ENCODE measurements at places on chromosomes 11 and 22.

DNA sequence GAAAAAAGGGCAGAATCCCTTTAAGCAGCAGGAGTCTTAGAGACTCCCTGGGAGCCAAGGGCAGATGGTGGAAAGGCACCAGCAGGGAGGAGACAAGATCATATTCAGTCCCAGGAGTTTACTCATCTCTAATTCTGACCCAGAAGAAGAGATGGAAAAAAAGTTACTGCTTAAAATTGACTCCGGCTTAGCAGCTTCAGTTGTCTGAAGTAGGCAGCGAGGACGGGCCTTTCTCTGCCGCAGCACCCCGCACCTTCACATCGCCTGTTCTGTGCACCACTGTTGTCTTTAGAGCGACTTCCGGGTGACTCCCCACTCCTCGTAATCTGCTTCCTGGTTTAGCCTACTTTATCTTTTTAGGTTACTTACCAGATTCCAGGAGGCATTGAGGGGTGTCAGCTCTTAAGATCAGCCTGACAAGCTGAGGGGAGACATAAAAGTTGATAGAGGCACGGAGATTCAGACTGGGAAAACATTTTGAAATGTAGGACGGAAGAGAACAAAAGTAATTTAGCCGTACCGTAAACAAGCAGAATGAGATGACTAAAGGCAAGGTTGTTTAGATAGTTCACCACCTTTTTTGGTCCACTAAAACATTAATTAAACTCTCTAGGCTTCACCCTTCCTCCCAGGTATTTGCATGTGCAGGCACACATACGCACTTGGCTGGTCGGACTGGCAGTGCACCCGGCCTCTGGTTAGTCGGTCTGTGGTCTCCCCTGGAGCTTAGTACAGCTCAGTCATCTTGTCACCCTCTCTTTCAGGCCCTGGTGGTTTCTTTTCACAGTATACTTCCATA, 74.3 kb downstream of the CECR2 start:
- DNase-seq: no peak

DNA sequence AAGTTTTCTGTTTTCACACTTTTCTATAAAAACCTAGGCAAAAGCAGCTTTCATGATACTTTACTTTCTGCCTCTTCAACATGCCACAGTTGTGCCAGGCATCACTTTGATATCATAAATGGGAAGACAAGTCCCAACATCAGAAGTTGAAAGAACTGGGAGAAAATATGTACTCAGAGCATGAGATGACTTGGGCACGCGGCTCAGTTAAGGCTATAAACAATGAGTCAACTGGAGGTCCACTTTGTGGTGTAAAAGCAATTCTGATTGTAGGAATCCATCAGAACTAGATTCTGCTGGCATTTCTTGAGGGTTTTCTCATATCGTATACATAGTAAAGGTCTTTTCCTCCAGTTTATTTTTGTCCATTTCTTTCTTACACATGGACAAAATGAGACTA, 109.7 kb upstream of the USP47 start:
- DNase-seq: no peak

DNA sequence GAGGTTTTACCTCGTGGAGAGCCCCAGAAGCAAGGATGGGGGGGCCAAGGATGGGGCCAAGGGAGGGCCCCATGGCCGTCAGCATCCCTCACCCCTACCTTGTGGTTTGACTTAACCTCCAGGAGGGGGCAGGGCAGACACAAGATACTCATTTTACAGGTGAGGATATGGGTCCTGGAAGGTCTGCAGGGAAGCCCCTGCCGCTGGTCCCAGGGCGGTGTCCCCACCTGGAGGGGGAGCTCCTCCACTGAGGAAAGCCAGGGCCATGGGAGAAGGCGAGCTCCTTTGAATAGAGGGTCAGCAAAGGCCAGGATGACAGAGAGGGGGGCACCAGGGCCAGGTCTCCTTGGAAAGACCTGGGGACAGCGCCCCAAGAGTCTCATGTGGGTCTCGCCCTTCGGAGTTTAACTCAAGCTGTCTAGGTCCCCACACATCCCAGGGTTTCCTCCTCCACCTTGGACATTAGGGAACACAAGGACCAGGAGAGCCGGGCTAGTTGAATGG, 5.9 kb upstream of the ADORA2A start:
- DNase-seq: no peak

DNA sequence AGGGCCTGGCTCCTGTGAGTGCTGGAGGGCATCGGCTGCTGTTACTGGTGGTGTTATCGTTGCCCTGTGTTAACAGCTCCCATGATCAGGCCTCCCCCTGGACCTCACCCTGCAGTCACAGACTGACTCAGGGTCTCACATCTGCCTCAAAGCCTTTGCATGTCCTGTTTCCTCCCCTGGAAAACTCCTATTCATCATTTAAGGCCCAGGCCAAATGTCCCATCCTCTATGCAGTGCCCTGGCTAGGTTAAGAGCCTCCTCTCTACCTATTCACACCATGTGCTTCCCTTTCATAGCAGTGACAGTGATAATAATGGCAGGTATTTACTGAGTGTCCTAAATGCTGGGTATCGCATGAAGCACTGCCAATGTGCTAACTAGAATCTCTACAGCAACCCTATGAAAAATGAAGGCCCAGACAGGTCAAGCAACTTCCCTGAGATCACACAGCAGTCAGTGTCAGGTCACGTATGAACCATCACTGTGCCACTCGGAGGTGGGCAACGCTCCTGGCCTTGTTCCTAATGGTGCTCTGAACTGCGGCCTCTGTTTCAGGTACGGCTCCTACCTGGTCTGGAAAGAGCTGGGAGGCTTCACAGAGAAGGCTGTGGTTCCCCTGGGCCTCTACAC, 9.3 kb downstream of the TSPO start:
- DNase-seq: no peak

DNA sequence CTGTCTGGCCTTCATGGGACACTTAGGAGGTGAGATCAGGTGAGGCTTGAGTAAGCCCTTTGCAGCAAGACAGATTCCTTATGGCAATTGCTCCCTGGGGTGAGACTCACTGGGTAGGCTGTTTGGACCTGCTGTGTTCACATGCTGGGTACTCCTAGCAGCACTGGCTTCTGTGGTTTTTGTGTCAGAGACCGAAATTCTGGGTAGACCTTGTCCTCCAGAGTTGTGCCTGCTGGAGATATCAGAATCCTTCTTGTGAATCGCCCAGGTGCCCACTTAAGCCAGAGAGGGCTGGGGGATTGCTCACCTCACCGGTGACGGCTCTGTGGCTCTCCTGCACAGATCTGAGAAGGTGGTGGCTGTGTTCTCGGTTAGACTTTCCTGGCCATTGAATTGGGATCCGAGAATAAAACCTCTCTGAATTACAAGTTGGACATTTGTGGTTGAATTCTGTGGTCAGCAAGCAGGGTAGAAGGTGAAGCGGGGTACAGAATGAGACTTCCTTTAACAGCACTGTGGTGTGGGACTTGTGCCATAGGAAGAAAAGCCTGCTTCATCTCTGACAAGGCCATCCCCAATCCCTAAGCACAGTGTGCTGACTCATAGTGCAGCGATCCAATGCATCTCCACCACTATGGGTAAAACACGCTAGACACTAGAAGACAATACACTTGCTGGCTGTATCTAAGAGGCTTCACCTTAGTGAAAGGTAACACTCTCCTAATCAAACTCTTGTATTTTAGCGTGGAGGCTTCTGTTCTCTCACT, 52.5 kb upstream of the TTC12 start:
- DNase-seq: peak; percentile 17

DNA sequence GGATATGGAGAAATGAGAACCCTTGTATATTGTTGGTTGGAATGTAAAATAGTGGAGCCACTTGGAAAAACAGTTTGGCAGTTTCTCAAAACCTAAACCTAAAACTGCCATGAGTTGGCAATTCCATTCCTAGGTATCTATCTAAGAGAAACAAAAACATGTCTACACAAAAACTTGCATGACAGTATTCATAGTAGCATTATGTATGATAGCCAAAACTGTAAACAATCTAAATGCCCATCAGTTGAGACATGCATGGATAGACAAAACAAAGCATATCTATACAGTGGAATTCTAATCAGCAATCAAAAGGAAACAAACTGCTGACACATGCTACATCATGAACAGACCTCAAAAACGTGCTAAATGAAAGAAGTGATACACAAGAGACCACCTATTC, 34.9 kb downstream of the TRAF6 start:
- DNase-seq: no peak
